ENCODE measurements at places on chromosomes 13 and 19.

DNA sequence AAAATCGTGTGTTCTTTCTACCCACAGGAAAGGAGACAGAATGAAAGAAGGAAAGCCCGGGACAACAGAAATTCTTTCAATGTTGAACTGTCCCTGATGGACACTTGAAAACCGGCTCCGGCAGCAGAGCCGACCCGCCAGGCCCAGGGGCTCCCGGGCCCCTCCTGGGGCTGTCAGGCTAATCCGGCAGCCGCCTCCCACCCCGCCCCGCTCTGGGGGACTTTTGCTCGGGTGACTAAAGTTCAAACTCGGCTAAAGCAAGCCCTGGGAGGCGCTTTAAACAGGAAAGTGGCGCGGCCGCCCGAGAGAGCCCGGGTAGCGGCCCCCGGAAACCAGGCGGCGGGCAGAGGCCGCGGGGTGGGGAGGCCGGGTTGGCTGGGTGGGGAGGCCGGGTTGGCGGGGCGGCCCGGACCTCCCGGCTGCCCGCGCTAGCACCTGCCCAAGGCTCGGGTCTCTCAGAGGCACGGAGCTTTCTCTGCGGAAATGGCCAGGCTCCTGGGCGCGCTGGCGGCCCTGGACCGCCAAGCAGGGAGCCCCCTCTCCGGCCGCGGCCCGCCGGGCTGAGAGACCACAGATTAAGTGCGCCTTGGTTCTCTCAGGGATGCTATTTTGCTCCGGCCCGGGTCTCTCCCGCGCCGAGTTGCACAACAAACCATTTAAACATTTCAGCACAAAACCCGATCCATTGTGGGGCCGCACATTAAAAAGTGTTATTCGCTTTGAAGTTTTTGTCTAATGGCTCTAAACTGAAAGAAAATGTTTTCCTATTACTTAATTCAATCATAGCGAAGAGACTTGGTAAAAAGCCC, 2.6 kb upstream of the GSX1 start:
- no peak for DNase-seq

GRCh38 chr19:1672038-1672768, 19.8 kb upstream of the TCF3 start:
- peak; percentile 36 for DNase-seq

- no peak for DNase-seq
Observed at GRCh38 chr13:34431827-34432581, 510.1 kb upstream of the NBEA start.

DNA sequence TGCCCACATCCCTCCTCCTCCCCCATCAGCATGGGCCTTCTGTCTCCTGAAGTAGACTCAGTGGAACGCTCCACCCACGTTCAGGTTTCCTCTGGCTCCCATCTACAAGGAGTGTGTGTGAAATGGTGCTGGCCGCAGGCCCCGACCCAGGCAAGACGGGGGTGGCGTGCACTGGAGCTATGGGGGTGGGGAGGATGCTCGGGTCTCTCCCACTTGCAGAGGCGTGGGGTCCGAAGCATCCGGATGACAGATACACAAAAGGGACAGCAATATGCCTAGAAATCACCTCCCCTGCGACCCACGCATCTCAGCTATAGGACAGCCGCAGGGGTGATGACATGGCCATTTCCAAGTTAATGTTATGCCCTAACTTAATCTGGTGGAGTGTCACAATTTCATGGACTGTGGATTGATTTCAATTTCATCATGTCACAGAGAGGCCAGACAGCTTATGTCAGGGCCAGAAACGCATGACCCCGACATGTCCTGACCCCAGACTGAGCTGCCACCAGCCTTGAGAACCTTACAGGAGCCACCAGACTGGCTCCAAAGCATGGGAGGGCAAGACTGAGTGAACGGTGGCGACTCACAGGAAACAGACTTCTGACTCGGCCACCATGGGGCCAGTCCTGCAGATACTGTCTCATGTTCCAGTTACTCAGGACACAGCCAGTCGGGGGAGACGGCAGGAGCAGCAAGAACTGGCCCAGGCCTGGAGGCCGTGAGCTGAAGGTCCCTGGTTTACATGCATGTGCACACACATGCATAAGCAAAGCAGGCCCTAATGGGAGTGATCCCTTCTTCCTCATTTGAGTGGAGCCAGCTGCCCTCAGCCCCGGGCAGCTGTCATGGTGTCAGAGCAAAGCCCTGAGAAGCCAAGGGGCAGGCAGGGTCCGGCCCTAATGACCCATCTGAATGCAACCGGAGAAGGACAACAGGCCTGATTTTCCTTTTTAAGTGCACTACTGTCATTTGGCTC, 82.2 kb downstream of the SLC7A1 start:
- DNase-seq, result no peak

- DNase-seq, result no peak
Observed at GRCh38 chr19:580274-580835, 8.0 kb downstream of the BSG start.

DNA sequence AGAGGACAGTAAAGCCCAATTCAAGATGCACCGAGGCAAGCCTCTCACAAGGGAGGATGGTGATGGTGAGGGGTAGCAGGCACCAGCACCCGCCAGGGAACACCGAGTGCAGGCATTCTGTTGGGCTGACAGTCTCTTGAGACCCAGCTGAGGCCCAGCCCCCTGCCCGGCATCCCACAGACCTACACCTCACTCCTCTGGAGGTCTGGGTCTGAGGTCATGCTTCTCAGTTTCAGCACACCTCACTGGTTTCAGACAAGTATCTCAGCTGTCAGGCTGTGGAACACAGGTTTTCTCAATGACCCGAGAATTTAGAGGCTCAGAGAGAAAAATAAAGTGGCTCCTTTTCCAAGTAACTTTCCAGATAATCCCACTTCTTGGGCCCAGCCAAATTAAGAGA, 27.7 kb upstream of the EPHX3 start:
- no peak for DNase-seq

- no peak for DNase-seq
Observed at GRCh38 chr19:8446061-8446709, 1.4 kb downstream of the HNRNPM start.

GRCh38 chr19:3163230-3163886, 15.2 kb upstream of the S1PR4 start:
- DNase-seq, result peak; percentile 46

DNA sequence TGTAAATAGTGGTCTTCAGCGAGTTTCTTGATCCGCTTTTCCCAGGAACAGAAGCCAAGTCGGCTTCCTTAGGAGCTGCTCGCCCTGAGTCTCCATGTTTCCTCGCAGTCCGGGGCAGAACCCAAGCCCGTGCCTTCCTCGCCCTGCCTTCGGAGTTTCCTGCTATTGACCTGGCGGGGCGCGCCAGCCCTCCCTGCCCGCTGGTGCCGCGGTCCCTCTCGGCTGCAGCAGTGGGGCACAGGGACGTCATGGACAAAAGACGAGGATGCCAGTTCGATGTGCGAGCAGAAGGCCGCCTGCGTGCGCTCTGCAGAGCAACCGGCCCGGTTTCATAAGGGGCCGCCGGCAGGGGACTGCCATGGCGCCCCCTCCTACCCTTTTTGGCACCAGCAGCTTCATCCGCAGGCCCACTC, 156.6 kb downstream of the TM9SF2 start:
- no peak for DNase-seq

- no peak for DNase-seq
Observed at GRCh38 chr13:99733346-99733745, 232.1 kb downstream of the TM9SF2 start.

DNA sequence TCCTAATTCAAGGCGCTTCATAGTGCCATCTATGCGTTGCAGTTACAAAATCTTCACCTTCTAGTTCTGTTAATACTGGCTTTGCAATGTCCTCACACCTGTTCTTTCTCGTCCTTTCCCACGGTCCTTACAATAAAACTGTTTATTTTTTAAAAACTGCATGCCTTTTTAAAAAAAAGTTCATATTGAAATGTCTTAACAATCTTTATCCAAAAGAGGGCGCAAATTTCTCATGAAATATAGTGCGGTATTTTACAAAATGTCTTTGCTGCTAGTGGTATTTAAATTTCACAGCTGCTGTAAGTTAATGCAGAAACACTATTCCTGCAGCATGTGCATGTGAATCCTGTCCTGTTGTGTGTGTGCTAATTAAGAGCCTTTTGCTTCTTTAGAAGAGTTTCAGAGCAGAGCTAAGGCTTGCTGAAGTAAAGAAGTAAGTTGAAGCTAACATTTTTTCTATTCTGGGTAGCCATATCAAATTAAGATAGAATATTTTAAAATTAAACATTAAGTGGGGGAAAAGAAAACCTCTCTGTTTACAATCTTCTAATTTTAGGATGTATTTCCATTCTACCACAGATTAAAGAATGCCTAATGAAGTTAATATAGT, 15.8 kb upstream of the CLDN10 start:
- DNase-seq, result no peak

DNA sequence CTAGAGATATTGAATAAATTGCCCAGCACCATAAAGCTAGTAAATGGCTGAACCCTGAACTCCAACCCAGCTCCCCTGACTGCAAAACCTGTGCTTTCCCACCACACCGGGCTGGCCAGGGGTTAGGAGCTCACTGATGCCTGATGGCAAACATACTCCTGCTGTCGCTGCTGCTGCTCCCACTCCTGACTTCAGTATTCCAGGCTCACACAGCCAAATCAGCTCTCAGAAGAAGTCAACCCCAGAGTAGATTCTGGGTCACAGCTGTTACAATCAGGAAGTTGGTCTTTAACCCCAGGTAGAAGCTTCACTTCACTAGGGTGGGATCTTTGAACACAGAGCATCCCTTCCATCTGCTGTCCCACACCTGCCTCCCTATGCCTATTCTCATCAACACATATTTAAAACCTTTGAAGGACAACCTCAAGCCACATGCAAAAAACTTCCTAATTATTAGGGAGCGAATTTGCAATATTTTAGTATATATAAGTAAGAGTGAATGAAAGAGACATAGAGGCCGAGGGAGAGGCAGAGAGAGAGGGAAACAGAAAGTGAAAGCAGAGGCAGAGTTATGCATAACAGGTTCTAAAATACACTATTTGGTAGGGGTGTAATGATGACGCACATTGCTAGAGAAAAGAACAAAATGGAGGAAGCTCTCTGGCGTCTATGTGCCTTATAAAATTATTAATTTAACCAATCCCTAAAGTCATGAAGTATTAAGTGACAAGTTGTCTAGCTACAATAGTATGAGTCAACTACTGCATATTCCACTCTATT, 99.4 kb upstream of the SERP2 start:
- DNase-seq, result peak; percentile 11

DNA sequence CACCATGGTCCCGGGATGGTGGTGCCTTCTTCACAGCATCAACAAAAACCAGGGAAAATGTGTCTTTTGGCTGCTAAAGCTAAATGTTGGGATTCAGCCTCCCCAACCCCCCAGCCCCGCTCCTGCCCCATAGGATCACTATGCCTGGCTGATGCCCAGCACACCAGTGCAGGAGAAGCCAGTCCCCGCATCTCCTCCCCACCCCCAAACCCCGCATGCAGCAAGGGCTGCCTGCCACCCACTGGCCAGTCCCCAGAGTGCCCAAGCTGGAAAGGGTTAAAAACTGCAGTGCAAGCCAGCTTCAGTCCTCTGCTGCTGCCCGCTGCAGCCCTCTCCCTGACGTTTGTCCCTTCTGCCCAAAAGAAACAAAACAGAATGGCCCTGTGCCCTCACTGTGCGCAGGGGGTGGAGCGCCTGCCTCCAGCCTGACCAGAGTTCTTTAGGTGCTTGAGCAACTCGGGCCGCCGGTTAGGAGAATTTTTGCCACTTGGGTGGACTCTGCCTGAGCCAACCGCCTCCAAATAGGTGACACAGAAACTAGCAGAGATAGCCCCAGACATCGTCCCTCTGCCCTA, 3.7 kb downstream of the CALM3 start:
- no peak for DNase-seq

GRCh38 chr13:110161112-110161882, 145.7 kb downstream of the COL4A1 start:
- no peak for DNase-seq

- DNase-seq, result no peak
Observed at GRCh38 chr19:6680141-6680540, 10.2 kb upstream of the TNFSF14 start.

DNA sequence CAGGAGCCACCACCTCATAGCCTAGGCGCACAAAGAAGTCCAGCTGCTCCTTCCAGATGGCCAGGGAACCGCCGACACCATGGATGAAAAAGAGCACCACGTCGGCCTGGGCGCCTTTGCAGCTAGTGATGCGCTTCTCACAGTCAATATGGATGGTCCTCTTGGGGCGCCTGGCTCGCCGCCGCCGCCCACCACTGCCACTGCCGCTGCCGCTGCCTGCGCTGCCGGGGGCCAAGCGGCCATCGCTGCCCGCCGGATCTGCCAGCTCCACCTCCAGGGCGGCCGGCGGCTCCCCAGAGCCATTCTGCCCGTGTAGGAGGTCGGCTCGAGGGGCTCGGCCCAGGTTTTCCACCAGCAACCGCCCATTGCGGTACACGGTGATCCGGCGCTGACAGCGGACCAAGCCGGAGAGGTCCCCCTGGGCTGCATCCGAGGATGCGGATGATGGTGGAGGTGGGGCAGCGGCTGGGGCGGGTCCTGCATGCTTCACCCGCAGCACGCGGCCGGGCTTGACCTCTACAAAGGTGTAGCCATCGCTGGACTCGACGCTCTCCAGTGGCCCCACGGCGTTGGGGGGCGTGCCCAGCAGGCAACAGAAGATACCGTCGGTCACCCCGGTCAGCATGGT, 2.1 kb downstream of the ABHD8 start:
- no peak for DNase-seq

DNA sequence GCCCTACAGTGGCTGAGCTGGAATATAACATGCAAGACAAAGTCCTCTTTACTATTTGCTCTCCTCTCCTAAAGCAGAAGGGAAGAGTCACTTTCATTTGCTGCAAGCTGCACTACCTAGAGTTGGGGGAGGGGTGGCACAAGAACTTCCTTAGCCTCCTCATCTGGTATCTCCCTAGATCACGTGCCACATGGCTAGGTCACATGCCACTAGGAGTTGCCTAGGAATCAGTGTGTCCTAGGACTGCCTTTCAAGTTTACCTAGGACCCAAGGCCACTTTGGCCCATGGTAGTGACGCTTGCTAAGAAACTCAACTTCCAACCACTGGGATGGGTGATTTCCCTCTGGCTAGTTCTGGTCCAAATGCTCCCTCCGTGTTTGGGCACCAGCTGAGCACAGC, 625.2 kb downstream of the DIAPH3 start:
- DNase-seq, result no peak

- DNase-seq, result peak; percentile 76
Observed at GRCh38 chr19:2775556-2776430, 7.3 kb downstream of the SGTA start.

GRCh38 chr19:4456843-4457653, 546 bp downstream of the UBXN6 start:
- DNase-seq, result no peak

- no peak for DNase-seq
Observed at GRCh38 chr19:28039677-28040381, 1173.1 kb downstream of the UQCRFS1 start.

DNA sequence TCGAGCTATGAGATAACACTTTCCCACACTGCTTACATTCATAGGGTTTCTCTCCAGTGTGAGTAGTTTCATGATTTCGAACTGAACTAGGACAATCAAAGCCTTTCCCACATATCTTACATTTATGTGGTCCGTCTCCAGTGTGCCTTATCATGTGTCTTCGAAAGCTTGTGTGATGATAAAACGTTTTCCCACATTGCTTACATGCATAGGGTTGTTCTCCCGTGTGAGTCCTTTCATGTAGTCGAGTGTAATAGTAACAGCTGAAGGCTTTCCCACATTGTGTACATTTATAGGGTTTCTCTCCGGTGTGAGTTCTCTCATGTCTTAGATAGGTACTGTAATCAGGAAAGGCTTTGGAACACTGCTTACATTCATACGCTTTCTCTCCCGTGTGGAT, 16.3 kb downstream of the ZNF823 start:
- DNase-seq, result no peak
